ENCODE measurements at places on chromosomes 2 and 18. TPM values are rescaled to one million over a fixed set of nuclear protein-coding genes. Genes with fewer than 3 reads are reported as not detected.
A peak's percentile ranks its signal among the peaks of the same experiment; 100 is the strongest.

GRCh38 chr2:218856167-218856895 lies 3.3 kb upstream of the WNT6 start:
- no peak for DNase-seq

ACMSD gene
- not detected for total RNA-seq

TMEM247 gene
- total RNA-seq: not detected

CNDP2 gene
- 40.5 TPM for total RNA-seq

- no peak for DNase-seq
These were observed 40.2 kb upstream of the STAT4 start for GRCh38 chr2:191190861-191191552.

DNA sequence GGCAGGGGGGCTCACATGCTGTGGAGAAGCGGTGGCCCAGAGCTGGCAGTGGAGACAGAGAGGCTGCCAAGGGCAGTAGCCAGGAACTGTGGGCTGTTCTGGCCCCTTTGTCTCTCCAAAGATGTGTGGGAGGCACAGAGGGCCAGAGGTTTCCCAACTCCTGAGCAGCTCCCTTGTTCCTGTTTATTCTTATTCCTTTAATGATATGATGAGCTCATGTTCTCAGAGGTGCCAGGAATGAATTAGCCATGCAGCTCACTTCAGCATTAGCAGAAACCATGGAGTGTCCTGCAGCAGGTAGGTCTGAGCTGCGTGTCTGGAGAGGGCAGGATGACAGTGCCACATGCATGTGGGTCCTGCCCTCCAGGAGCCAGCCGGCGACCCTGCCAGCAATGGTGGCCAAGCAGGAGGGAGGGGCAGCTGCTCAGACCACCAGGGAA lies 77.9 kb upstream of the FZD7 start:
- peak; percentile 66 for DNase-seq

GRCh38 chr2:70772486-70773155 lies 4.6 kb upstream of the ADD2 start:
- no peak for DNase-seq

GRCh38 chr2:46157966-46158310 lies 139.3 kb upstream of the EPAS1 start:
- no peak for DNase-seq

IL1F10 gene
- not detected for total RNA-seq

RNF144A gene
- total RNA-seq: 3.5 TPM
